Stimulated activated naive CD4-positive, alpha-beta T cell (primary cell): ENCODE measurements at places on chromosomes 11 and 22.
A peak's percentile ranks its signal among the peaks of the same experiment; 100 is the strongest.

- DNase-seq, result no peak
Observed at GRCh38 chr11:20261526-20261925, 101.3 kb upstream of the DBX1 start.

DNA sequence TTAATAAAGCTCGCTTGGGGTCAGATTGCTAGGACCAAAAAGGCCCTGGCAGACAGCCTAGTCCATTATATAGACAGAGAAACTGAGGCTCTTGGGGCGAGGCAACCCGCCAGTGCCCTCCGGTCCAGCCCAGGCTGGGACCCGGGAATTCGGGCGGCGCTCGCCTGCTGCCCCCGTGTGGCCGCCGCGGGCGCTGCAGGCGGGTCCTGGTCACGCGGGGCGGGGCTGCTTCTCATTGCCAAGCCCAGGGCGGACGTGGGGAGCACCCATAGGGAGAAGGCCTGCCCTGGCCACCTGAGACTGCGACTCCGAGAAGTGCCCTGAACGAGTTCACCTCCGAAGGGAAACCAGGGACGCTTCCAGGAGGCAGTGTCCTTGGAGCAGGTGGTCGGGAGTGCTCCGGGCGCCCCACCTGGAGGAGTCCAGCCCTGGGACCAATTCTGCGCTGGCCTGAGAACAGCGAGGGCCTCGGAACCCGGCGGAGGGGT lies 36.0 kb upstream of the CSNK1E start:
- peak; percentile 73 for DNase-seq

- no peak for DNase-seq
Observed at GRCh38 chr11:29562183-29562582, 454.6 kb downstream of the KCNA4 start.

DNA sequence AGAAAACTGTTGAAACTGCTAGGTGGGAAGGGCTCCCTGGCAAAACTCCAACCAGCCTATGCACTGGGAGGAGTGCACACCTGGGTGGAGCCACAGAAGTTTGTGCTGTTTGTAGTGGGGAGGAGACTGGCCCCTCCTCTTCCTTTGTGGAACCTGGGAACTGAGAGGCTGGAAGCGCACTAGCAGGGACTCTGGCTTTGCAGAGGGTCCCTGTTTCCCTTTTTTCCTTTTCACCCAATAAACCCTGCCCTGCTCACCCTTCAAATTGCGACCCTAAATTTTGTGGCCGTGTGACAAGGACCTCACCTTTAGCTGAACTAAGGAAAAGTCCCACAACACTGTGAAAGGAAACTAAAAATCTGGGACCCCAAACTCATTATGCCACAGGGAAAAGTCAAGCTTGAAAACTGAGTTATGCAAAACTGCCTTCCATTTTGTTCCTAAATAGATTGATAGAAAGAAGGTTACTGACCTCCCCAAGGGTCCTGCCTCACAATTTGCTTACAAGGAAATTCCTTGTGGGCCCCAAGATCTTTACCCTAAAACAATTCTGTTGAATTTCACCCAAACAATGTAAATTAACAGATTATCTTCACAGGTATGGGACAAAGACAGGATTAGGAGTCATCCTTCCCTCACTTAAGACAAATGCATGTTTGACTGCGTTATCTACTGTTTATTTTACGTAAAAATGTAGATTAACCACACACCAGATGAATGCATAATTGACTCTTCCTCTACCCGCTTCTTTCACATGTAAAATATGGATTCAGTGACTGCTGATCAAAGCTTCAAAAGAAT lies 81.0 kb downstream of the SLC36A4 start:
- no peak for DNase-seq

GRCh38 chr11:86900162-86900561 lies 55.0 kb downstream of the FZD4 start:
- DNase-seq, result no peak

- DNase-seq, result no peak
Observed at GRCh38 chr11:48024635-48025071, 44.3 kb downstream of the PTPRJ start.

DNA sequence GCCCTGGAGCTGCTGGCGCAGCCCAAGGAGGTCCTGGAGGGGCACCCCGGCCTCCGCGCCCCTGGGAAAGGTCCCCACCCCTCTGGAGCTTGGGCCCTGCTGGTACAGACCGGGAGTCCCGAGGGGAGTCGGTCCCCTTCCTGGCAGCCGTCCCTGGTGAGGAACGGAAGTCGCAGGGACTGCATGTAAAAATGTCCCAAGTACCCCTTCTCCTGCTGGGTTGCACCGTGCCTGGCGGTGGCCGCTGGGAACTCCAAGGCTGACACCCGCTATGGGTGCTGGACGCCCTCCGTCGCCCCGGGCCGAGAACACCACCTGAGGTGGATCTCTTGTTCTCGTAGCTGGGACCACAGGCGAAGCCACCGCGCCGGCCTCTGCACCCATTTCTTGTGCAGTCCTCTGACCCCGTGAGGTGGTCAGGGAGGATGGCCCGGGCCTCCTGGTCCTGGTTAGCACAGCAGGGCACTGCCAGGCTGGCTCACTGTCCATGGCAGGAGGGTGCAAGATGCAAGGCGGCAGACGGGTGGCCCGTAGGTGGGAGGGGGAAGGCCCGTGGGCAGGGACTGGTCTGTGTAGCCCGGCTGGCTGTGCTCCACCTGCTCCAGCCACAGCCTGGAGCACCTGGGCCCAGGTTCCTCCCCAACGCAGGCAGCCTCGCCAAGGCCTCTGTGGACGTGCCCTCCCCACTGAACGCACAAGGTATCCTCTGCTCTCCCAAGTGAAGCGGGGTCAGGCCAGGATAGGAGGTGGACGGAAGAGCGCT lies 165.2 kb downstream of the IGLL1 start:
- DNase-seq, result no peak

- no peak for DNase-seq
Observed at GRCh38 chr11:16805938-16806337, 67.5 kb downstream of the C11orf58 start.

- peak; percentile 29 for DNase-seq
Observed at GRCh38 chr22:24803064-24803542, 2.9 kb upstream of the SGSM1 start.

- DNase-seq, result no peak
Observed at GRCh38 chr11:117423046-117423575, 95.5 kb downstream of the CEP164 start.

GRCh38 chr11:66842501-66842895 lies 743 bp upstream of the RCE1 start:
- DNase-seq, result no peak

DNA sequence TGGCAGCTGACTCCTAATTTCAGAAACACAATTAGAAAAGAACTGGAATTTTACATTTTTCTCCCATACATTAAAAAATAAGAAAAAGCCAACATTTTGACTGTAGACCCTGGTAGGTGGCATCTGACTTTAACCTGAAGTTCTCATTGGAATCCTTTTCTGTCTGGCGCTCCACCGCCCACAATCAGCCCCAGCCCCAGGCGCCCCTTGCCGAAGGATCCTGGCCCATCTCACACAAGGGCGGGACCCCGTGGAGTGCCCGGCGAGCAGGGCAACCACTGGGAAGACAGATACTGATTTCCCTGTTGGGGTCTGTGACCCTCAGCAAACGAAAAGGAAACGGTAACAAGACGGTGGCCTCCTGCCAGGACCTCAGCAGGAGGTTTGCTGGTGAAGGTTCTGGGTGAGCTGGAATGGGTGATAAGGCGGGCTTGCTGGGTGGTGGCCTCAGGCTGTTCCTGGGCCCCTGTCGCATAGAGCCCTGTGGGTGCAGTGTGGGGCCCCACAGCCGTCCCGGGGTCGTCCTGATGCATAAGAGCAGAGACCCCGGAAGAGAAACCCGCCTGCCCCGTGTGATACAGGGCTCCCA lies 15.7 kb downstream of the TSPO start:
- DNase-seq, result no peak

GRCh38 chr11:35165423-35166368 lies 26.7 kb downstream of the CD44 start:
- peak; percentile 75 for DNase-seq

DNA sequence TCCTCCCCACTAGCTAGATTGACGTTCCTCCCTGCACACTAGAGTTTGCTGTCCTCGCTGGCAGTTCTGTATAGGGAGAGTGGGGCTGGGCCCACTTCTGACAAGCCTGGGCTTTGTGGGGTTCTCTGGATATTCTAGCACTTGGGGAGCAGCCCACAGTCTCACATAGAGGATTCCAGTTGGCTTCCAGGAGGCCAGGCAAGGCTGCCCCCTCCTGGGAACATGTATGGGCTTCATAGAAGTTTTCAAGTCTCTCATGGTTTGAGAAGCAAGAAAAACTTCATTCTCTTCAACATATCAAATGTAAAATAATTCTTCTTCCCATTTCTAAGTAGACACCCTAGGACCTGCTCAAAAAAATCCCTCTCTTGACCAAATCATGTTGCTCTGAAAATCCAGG lies 87.5 kb downstream of the NAV2 start:
- DNase-seq, result no peak

- DNase-seq, result no peak
Observed at GRCh38 chr11:2481253-2481652, 36.4 kb downstream of the KCNQ1 start.

GRCh38 chr11:26191193-26191592 lies 140.7 kb upstream of the ANO3 start:
- DNase-seq, result no peak

GRCh38 chr11:84106541-84106940 lies 820.4 kb upstream of the CCDC90B start:
- no peak for DNase-seq

GRCh38 chr22:16601437-16602223 lies 9.0 kb upstream of the CCT8L2 start:
- DNase-seq, result peak; percentile 12

GRCh38 chr11:27626938-27627586 lies 73.2 kb downstream of the BDNF start:
- DNase-seq, result no peak

DNA sequence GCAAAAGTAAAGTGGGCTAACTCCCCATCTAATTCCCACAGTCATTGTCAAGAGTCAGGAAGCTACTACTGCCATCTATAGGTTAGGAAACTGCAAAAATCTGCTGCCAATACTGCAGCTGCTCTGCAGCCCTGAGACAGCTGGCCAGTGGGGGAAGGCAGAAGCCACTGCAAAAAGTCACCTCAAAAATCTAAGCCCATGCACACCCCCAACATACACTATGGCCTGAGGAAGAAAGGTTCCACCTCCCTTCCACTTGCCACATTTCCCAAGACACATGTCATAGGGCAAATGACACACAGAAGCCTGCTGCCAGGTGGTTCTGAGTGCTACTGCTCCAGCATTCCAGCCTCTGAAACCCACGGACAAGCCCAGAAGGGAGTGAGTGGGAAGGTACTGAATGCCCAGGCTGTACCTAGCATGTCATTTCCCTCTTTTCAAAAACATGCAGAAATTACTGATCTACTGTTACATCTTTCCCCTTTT lies 36.9 kb downstream of the DGCR2 start:
- no peak for DNase-seq

GRCh38 chr11:10565493-10565892 lies 3.0 kb downstream of the LYVE1 start:
- no peak for DNase-seq

- peak; percentile 62 for DNase-seq
Observed at GRCh38 chr11:61777234-61778090, 14.9 kb downstream of the TMEM258 start.

DNA sequence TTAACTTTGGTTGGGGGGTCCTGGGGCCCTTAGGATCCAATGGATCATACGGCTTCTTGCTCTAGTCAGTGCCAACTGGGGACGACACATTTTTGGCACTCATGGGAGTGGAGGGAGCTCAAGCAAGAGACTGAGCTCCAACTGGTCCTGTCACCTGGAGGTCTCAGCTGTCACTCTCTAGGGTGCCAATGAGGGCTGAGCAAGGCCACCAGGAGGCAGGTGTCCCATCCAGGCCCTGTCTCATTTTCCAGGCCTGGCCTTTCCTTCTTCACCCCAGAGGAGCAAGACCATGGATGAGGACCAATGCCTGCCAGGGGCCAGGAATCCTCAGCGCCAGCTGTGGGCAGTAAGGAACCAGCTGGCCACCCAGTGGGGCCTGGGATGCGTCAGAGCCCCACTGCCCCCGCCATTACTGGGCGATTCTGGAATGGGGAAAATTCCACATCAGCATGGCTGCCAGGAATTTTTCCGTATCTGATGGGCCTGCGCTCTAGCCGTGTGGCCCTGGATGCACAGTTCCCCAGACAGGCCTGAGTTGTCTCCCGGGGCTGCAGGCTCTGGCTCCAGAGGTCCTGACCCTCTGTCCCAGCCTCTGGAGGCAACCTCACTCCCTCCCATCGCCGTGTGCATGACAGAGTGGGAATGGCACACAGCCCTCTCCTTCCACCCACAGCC lies 669 bp upstream of the GAL3ST1 start:
- DNase-seq, result no peak

- DNase-seq, result no peak
Observed at GRCh38 chr11:128310676-128311445, 276.5 kb downstream of the ETS1 start.

GRCh38 chr22:36419177-36419911 lies 31.6 kb upstream of the MYH9 start:
- DNase-seq, result no peak

- DNase-seq, result no peak
Observed at GRCh38 chr11:64115531-64116522, 50.1 kb downstream of the MACROD1 start.

DNA sequence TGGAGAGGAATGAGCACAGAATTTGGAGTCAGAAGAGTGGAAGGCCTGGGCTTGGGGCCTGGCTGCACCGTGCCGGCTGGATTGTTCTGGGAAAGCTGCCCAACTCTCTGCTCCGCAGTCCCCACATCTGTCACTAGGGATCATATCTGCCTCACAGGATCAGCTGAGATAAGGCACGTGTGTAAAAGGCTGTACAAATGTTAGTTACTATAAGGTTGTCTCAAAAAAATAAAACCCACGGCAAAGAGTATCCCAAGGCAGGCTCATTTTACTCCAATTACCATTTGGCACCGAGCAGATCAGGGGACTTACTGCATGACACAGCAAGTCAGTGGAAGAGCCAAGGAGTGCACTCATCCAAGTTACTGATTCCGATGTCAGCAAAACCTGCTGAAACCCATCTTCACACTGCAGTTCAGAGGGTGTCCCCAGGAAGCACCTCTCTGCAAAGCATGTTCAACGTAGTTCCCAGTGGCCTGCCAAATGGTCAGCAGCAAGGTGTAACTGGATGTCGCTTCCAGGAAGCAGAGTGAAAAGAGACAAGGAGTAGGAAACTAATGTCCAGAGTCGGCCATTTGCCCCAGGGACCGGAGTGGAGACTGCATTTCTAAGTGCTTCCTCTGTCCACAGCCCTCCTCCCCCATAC lies 18.1 kb upstream of the MRTFA start:
- no peak for DNase-seq

DNA sequence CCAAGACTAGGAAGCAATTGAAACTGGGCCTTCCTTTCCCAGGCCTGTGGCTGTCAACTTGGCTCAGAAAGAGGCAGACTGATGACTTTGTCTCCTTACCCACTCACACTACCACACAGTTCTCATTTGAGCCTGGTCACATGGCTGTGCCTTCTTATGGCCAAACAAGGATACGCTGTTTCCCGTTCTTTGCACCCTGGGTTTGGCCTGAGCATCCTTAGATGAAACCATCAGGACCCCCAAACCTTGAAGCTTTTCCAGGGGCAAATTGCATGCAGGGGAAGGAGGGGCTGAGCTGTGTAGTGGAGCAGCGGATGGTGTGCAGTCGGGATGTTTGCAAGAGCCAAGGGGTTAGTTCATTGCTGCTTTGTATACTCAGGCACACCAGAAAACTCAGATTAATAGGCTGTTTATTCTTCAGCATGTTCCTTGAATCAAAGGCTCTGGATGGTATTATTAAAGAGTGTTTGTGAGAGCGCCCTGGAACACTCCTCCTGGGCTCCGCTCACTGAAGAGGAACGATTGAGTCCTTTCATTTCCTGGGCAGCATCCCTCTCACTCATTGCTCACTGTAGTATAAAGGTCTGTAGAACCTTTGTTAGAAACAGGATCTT lies 69.8 kb downstream of the ARFGAP2 start:
- no peak for DNase-seq

- DNase-seq, result no peak
Observed at GRCh38 chr11:120338107-120338933, 2.1 kb downstream of the ARHGEF12 start.
